ENCODE measurements at places on chromosomes 4 and X.

- no peak for DNase-seq
Measured at GRCh38 chr4:106503116-106504050, 134.8 kb upstream of the GIMD1 start.

- no peak for DNase-seq
Measured at GRCh38 chr4:141771889-141772830, 135.8 kb downstream of the IL15 start.

- DNase-seq: no peak
Measured at GRCh38 chrX:34886011-34886410, 56.6 kb upstream of the FAM47B start.

DNA sequence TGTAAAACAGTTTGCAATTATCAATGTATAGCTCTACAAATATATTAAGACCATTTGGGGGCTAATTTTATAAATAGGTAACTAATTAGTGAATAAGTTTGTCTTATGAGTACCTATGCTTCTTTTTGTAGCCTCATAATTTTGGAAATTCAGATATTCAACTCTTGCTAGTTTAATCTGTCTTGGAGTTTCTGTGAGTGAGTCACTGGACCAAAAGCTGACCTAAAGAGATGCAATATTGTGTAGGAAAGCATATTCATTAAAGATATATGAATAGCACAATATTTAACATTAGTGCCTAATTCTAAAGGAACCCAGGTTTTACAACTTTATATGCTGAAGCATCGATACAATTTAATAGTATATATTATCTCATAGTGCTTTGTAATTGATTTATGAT lies 161.3 kb upstream of the PCDH18 start:
- DNase-seq: no peak

GRCh38 chrX:20455001-20455400 lies 188.3 kb upstream of the RPS6KA3 start:
- no peak for DNase-seq

DNA sequence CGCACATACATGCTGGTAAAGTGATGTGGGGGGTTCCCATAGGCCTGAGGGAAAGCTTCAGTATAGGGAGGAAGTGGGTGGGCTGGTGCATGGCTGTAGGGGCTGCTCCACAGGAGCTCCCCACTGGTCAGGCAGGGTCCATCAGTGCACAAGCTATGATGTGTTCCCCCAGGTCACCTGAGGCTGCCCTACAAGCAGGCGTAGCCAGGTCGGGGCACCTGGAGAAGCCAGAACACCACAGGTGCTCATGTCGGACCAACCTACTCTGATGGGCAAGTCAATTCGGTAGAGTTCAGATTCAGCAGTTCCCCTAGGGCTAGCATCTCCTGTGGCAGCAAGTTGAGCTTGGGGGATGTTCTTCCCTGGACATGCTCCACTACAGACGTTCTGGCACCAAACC lies 103.3 kb upstream of the EPHA5 start:
- DNase-seq: no peak

- no peak for DNase-seq
Measured at GRCh38 chrX:68488657-68489056, 10.2 kb upstream of the YIPF6 start.

Measured in iPS DF 19.7 (cell line).